ENCODE measurements at places on chromosomes 7 and 10.

DNA sequence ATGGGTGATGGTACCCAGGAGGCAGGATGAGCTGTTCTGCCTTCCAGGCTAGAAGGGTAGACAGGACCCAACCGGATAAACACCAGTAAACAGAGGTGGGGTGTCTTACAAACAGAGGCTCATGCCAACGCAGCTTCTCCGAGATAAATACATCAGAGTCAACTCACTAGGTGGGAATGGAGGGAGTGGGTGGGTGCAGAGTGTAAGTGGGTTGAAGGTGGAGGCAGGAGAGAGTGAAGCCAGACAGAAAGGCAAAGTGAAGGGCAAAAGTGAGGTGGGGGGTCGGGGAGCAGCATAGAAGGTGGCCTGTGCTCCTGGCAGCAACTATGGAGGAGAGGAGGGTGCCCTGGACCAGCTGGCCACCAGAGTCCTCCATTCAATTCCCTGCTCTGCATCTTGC is 40.4 kb upstream of the COL13A1 start:
- DNase-seq = no peak

GRCh38 chr7:159030490-159031134 is 114.1 kb downstream of the VIPR2 start:
- peak; percentile 39 for DNase-seq

DNA sequence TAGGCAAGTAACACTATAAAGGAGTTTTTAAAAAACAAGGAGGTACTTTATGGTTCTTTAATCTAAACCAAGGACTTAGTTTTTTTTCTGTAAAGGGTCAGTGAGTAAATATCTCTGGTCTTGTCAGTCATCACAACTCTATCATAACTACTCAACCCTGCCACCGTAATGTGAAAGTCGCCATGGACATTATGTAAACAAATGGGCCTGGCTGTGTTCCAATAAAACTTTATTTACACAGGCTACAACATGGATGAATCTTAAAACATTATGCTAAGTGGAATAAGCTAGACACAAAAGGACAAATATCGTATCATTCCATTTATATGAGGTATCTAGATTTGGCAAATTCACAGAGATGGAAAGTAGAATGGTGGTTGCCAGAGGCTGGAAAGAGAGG is 60.8 kb upstream of the SP4 start:
- DNase-seq = no peak

- DNase-seq = no peak
Observed at GRCh38 chr10:61993711-61994401, 92.4 kb downstream of the ARID5B start.

- DNase-seq = no peak
Observed at GRCh38 chr7:68087401-68087800, 1090.8 kb downstream of the TYW1 start.

DNA sequence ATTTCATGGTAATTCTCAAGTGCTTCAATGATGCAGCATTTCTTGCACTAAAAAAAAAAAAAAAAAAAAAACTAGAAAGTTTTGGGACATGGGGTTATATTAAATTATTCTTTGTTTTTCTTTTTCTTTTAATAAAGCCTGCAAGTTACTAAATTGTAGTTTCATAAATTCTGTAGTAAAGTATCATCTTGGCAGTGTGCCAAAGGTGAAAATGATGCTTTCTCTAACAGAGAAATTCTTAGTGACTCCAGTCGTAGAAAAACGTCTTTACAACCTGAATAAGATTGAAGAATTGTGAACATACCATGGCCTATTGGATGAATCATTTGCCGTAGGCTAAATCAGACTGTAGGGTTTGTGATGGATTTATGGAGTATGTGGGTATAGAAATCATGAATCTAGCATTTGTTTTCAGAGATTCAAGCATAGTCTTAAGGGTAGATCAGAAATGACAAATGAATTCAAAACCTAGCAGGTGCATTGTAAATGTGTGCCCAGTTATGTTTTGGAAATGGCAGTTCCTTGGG is 27.1 kb downstream of the RBM17 start:
- DNase-seq = no peak

DNA sequence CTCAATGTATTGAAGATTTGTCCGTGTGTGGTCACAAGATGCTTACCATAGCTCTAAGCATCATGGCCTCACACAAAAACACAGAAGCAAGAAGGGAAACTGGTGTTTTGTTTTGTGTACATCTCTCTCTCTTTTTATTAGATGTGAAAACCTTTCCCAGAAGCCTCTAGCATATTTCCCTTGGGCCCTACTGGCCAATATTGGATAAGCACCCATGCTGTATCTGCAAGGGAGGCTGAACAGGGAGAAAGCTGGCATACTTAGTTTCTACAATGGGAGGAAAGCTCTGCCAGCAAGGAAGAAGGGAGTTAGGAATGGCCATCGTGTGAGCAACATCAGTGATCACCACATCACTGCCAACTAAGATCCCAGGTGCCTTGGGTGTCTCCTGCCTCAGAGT is 9.6 kb upstream of the NAMPT start:
- DNase-seq = no peak

DNA sequence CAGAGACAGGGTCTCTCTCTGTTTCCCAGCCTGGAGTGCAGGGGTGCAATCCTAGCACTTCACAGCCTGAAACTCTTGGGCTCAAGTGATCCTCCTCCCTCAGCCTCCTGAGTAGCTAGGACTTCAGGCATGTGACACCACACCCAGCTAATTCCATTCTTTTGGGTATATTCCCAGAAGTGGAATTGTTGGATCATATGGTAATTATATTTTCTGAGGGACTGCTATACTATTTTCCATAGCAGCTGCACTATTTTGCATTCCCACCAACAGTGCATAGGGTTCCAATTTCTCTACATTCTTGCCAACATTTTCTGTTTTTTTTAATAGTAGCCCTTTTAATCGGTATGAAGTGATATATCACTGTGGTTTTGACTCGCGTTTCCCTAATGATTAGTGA is 30.0 kb upstream of the RAB11FIP2 start:
- no peak for DNase-seq

DNA sequence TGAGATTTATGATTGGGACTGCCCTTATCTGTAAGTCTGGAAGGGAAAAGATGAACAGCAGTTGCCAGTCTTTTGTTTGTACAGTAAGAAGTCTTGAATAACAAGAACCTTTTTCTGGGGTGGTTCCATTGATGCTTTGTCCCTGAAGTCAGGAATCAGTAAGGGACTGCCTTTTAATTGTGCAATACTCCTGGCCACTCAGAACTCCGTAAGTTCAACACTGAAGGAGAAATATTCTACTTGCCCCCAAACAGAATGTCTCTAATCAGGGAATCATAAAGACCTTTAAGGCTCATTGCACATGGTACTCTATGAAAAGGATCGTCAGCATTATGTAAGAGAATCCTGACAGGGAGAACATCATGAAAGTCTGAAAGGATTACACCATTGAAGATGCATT is 361.4 kb downstream of the EXOC4 start:
- no peak for DNase-seq

GRCh38 chr10:121270906-121271305 is 327.3 kb downstream of the FGFR2 start:
- no peak for DNase-seq

DNA sequence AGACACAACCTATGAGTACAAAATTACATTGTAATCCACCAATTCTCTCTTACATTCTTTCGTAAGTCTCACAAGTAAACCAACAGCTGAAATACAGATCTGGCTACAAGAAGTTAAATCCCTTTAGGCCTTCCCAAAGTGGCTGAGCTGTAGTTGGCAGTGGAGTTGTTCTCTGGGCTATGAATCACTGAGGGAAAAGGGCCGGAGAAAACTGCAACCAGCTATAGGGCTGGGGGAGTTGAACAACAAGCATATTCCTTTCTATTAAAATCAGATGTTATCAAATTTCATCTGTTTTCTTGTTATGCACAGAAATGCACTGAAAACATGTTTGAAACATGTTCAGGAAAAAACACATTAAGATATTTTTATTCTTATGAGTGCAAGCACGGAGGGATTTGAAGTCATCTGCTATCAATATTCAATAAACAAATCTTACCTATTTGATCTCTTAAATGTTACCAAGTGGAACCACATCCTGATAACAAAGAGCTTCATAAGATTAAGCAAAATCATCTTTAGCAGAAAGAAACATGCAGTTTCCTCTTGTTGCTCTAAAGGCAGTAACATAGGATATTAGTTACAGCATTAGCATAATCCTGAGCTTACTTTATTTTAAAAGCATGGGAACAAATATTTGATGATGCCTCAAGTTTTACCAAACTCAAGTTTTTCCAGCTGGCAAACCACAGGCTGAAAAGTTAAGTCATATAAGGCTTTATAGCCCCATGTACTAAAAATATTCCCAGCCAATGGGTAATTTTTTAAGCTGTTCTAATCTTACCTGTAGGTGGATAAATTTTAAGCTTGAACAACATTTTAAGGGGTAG is 212.7 kb downstream of the TAX1BP1 start:
- no peak for DNase-seq

GRCh38 chr10:119778776-119779445 is 53.1 kb downstream of the INPP5F start:
- DNase-seq = no peak

DNA sequence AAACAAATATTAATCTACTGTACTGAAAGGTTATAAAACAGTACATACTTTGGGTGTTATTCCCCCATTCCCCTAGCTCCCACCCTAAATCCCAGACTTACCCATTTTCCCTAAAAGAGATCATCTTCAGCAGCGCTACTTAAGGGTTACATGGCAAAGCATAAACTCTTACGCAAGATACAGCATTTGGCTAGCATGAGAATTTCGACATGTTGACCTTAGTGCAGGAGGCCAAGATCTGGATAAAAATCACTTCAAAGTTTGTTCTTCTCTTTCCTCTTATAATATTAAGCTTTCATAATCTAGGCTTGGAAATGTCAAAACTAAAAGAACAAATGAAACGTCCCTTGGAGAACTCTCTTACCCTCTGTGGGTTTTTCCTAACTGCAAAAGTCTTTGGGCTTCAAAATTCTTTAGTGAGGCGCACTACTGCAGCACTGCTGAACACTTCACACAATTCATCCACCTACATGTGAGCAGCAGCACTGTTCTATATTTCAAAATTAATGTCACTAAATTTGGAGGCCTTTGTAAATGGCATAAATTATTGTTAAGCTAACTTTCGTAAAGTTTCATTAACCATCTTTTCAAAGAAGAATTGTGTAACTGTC is 59.5 kb upstream of the PDLIM1 start:
- no peak for DNase-seq

GRCh38 chr7:11252011-11252607 is 278.4 kb downstream of the PHF14 start:
- DNase-seq = no peak

DNA sequence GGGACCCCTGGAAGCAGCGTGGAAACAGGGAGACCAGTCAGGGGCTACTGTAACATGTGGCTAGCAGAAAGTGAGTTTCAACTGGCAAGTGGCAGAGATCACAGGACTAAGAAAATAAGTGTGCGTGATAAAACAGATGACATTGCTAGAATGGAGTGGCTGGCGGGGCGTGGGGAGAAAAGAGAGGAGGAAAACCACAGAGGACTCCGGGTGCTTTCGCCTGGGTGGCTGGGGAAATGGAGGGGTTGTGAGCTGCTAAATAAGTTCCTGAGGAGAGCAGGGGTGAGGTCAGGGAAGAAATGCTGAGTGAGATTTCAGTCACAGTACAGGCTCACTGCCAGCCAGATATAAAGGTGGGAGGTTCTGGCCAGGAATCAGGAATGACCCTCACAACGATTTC is 166.9 kb downstream of the MYOF start:
- no peak for DNase-seq

GRCh38 chr10:62186999-62187675 is 81.5 kb downstream of the RTKN2 start:
- no peak for DNase-seq

DNA sequence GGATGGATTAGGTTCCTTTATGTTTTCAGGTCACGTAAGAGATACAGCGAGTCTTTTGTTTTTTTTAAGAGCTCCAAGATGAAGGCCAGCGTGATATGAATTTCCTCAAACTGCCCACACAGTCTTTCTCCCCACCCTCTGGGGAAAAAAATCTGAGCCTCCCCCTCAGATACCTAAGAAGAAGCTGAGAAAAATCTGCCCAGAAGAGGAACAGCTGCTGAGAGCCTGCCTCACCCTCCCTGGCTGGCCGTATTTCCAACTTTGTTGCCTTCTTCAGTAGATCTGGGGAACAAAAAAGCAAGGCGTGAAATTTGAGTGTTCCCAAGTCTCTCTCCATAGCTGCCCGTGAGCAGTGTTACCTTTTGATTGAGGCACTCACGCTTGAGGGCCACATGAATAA is 208.1 kb downstream of the KIAA1217 start:
- DNase-seq = no peak

- no peak for DNase-seq
Observed at GRCh38 chr10:46250481-46250880, 36.3 kb upstream of the ANTXRL start.

DNA sequence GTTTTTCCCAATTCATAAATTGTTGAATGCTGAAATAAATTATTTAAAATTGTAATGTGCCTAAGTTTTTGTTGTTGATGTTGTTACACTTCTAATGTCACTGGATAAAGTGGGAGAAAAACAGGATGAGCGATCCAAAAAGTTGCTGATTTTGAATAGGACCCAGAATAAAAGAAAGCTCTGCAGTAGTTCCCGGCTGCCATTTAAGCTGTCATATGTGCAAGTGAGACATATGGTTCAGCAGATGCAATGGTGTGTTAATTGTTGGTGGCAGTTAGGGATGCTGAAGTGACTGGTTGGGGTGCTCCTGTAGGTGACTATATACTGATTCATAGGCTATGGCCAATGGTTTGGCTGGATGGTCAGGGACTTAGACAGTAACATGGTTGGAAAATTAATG is 1517.4 kb upstream of the LRRTM3 start:
- no peak for DNase-seq

- DNase-seq = no peak
Observed at GRCh38 chr10:24374134-24374915, 165.4 kb downstream of the KIAA1217 start.

DNA sequence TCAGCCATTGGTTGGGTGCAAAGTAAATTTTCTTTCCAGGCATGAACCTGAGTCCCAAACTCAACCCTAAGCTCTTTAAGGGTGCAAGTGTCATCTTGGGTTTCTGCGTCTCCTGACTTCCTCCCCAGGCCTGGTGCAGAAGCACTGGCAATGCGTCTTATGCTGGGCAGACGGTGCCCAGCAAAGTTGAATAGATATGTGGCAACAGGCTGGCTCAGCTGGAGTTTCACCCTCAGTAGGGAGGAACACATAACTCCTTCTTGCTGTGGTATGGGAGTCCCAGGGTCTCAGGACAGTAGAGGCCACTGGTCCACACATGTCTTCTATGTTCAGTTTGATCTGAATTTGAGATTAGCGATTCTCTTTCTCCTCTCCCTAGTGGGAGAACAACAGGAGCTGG is 181.3 kb downstream of the RPS24 start:
- no peak for DNase-seq

DNA sequence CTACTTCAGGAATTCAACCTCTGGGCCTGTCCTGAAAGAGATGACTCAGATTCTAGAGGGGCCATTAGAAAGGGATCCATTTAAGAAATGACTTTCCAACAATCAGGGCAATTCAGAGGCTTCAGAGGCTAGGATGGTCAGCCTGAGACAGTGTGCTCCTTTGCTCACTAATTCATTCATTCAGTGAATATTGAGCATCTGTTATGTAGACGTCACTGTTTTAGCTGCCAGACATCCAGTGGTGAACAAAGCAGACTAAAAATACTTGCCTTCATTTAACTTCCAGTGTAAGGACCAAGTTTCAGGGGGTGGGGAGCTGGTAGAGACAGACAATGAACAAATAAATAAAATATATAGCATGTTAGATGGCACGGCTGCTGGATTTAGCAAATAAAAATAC is 1.6 kb downstream of the KIAA1217 start:
- no peak for DNase-seq

- DNase-seq = no peak
Observed at GRCh38 chr10:94677691-94678090, 5.8 kb upstream of the CYP2C18 start.

GRCh38 chr10:79995979-79996634 is 47.2 kb upstream of the SFTPD start:
- DNase-seq = no peak
